GM06990 (cell line): ENCODE measurements at places on chromosomes 6 and 20.
A peak's percentile ranks its signal among the peaks of the same experiment; 100 is the strongest.

DNA sequence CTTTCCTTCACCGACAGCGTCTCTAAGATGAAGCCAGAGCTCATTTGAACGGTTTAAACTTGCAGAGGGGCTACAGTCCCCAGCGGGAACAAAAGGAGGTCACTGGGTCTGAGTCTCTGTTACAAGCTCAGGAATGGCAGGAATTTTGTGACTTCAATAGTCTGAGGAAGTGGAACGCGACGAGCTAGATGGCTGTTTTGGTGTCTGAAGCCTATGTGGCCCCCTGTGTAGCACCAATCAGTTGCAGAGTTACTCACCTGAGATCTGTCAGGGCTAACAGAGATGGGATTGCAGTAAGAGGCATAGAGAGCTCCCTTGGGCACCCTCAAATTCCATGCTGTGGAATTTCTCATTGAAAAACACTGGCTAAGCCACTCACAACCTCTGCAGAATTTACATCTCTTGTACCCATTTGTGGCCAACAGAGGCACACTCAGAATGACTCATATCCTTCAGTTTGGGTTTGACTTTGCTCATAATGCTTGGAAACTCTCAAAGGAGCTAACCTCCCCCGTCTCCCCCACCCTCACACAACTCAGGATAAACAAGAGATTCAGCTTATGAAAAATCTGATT, 7.1 kb upstream of the TCP11 start:
- peak; percentile 16 for DNase-seq

DNA sequence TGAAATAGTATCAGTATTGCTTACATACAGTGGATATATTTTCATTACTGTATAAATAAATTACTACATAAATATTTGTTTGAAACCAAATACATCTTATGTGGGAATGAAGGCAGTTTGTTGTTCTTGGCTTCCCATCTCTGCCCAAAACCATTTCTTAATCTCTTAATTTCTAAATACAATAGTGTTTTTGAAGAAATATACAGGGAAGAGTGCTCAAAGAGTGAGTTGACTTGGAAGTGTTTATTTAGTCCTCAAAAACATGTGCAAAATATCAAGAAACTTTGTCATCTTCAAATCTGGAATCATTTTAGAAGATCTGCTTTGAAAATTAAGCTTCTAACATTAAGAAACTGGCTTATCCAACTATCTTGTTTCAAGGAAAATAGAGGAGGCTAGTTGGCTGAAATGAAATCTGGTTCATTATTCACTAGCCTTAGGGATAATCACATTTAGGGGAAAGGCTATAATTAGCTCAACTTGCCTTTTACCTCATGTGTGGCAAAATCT, 259.8 kb upstream of the FLRT3 start:
- DNase-seq = no peak

DNA sequence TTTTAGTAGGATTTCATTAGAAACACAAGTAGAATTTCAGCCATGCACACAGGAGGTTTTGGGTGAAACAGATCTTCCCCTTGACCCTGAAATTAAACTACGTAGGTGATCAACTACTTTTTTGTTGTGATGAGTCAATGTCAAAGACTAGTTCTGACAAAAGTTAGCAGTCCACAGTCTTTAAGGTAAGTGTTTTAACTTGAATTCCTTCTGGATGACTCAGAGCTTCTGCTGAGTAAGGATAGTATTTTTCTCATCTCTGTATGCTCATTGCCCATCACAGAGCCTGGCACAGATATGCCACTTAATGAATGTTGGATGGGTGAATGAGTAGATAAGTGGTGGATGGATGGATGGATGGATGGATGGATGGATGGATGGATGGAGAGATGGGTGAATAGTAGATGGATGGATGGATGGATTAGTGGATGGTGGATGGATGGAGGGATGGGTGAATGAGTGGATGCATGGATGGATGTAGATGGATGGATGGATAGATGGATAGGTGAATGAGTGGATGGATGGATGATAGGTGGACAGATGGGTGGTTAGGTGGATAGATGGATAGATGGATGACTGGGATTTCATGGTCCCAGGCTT, 165.3 kb downstream of the ZMYND8 start:
- DNase-seq = no peak

DNA sequence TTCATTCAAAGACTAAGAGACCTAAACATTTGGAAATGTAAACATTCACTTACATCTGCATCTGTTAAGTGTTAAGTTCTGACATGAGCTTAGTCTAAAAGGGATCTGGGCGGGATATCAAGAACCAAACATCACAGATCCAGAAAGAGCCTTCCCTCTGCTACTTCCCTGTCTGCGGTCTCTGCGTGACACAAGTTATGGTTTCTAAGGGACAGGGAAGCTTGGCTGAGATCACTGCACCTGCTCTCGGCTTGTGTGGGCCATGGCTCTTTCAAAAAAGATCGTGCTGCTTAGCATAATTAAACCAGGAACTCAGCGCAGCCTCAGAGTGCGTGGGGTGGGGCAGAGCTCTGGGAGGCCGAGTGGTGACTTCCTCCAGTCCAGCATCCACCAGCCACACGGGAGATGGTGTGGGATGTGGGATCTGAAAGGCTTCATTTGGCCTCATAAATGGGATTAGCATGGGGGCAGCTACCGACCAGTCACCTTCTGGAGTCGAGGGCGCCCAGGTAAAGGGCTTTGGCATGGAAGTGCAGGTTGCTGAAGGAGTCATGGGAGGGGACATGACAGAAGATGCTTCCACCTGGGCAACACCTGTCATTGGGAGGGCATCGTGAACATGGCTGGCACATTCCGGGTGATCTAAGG, 16.7 kb upstream of the RAMACL start:
- DNase-seq = no peak

DNA sequence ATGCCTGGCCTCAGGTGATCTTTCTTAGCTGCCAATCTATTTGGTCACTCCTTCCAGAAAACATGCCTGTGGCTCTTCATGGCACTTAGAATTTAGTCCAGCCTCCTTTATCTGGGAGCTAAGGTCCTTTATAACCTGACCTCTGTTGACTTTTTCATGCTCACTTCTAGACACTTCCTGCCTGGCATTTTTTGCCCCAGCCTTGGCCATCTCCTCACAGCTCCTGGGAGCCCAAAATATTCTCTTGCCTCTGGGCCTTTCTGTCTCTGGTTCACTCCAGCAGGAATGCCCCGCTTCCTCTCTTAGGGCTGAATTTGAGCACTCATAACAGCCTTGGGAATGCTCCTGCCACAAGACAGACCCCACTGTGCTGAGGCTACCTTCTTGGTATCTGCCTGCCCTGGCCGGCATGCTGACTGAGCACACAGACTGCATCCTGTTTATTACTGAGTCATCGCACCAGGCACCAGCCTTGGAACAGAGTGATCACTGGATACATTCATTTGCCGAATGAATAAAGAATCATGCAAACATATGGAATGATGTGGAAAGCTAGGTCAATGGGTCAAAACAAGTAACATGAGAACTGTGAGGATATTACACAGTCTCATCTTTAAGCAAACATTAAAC, 5.8 kb upstream of the EEF1E1 start:
- no peak for DNase-seq

GRCh38 chr6:20338156-20338555, 63.5 kb upstream of the E2F3 start:
- DNase-seq = no peak

DNA sequence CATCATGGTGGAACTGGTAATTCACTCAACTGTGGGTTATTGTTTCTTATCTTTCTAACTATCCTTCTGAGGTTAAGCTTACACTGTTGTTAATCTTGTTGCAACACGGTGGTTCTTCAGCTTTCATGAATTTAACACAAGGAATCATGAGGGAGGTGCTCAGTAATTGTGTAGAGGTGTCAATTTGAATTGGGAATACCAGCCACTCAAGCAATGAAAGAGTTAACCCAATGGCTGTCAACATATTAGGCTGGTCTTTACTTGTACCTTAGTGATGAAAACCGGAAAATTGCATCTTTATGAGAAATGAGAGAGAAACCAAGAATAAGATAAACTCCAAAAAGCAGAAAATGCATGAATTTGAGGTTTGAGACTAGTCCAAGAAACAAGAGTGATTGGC, 95.7 kb downstream of the HS3ST5 start:
- DNase-seq = no peak

DNA sequence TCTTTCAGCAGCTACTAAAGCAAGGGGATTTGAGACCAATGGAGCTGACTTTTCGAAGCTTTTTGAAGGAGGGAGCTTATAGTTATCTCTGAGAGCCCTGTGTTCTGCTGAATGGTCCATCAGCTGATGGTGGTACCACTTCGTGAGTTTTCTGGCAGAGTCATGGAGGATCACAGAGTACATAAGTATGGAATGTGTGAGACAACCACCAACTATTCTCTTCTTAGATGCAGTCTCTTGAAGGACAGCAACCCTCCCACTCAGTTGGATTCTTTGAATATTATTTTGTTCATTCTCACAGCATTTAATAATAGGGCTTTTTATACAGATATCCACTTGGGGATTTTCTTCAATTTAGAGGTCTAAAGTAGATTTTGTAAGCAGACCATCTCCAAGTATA, 75.3 kb downstream of the ELOVL2 start:
- DNase-seq = no peak
